ENCODE measurements at places on chromosomes 2 and 18. TPM values are rescaled to one million over a fixed set of nuclear protein-coding genes. Genes with fewer than 3 reads are reported as not detected.
A peak's percentile ranks its signal among the peaks of the same experiment; 100 is the strongest.

The ERICH2 gene
- not detected for total RNA-seq

The CDK15 gene
- total RNA-seq = not detected

The HPCAL1 gene
- total RNA-seq = 82.6 TPM

The MAP3K19 gene
- not detected for total RNA-seq

The ABCG8 gene
- not detected for total RNA-seq

DNA sequence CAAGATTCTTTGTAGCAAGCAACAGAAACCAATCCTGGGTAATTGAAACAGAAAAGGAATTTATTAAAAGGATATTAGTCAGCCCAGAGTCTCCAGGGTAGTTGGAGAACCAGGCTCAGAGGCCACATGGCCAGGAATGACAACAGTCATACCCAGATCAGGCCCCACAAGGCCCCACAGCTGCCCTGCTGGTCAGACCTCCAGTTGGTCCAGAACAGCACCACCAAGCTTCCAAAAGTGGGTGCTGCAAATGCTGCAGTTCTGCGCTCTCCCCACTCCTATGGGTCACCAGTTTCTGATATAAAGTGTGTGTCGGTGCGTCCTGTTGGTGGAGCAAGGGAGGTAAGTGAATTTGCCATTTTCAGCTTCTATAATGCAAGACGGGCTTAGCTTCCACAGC, 29.9 kb downstream of the KLHL29 start:
- no peaks in the 10 kb centered on the region for H3K4me1 ChIP-seq
- DNase-seq = no peak
- no peaks in the 10 kb centered on the region for H3K27me3 ChIP-seq
- H3K27ac ChIP-seq = no peak overlapping the region

DNA sequence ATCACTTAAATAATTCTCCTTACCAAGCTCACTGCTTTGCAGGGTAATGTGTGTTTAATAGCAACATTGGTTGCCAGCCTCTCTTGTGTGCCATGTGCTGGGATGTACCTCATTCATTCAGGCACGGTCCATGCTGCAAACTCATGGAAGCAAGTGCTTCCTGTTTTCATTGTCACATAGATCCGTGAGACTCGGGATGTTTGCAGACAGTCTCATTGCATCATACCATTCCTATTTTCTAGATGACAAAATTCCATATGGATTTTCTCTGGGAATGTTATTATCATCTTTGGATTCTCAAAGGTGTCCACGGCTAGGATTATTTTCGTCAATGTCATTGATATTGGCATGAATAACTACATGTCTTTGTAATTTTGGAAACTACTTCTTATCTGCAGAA, 60.0 kb upstream of the HDAC4 start:
- no peaks in the 10 kb centered on the region for H3K4me1 ChIP-seq
- no peak for DNase-seq
- peaks cover 1% of the 10 kb centered on the region for H3K27me3 ChIP-seq
- no peak overlapping the region for H3K4me3 ChIP-seq

DNA sequence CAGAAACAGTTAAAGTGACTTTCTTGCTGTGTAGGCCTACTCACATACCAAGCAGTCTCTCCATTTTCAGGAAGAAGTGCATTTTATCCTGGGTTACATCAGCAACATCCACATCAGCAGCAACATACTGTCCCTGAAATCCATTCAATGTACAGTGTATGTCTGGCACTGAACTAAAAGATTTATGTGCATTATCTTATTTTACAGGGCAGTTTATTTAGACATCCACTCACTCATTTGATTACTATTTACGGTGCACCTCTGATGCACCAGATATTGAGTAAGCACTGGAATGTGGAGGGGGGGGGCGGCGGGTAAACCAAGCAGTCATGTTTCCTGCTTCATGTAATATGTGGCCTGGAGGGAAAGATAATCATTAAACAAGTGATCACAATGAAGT, 1128.2 kb downstream of the BCL11A start:
- no peaks in the 10 kb centered on the region for H3K4me1 ChIP-seq
- H3K27ac ChIP-seq = no peak overlapping the region
- no peaks in the 10 kb centered on the region for H3K36me3 ChIP-seq
- H3K4me3 ChIP-seq = no peak overlapping the region

DNA sequence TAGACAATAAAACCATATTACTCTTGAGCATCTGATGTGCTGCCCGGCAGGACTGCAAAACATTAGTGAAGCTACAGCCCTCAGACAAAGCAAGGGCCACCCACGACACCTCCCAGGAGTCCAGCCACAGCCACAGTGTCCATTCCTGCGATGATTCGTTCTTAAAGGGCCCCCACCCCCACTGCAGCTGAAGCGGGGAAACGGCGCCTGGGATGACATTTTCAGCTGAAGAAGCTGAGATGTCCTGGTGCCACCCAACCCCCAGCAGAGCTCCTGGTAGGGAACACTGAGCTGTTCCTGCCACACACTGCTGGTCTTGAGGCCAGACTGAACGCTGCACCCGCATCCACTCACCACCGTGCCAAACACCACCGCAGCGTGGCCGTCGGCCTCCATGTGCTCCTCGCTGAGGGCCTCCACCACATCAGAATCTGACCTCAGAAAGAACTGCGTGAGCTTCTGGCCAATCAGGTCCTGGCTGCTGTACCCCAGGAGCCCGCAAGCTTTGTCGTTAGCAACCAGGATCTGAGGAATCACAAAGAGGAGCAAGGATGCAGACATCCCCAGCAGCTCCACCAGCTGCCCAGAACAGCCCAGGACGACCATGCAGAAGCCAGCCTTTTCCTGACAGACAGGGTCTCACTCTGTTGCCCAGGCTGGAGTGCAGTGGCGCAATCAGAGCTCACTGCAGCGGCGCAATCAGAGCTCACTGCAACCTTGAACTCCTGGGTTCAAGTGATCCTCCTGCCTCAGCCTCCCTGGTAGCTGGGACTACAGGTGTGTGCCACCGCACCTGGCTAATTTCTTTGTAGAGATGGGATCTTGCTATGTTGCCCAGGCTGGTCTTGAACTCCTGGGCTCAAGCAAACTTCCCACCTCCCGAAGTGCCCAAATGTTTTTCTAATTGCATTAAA, 9.5 kb downstream of the PASK start:
- H3K36me3 ChIP-seq = peaks cover 39% of the 10 kb centered on the region
- H3K27me3 ChIP-seq = no peaks in the 10 kb centered on the region
- H3K4me3 ChIP-seq = no peak overlapping the region
- H3K4me1 ChIP-seq = no peaks in the 10 kb centered on the region

- peaks cover 6% of the 10 kb centered on the region for H3K4me1 ChIP-seq
- DNase-seq = no peak
- peaks cover 2% of the 10 kb centered on the region for H3K27me3 ChIP-seq
- H3K27ac ChIP-seq = no peak overlapping the region
Observed at GRCh38 chr2:109065391-109065734, 63.6 kb upstream of the SH3RF3 start.

DNA sequence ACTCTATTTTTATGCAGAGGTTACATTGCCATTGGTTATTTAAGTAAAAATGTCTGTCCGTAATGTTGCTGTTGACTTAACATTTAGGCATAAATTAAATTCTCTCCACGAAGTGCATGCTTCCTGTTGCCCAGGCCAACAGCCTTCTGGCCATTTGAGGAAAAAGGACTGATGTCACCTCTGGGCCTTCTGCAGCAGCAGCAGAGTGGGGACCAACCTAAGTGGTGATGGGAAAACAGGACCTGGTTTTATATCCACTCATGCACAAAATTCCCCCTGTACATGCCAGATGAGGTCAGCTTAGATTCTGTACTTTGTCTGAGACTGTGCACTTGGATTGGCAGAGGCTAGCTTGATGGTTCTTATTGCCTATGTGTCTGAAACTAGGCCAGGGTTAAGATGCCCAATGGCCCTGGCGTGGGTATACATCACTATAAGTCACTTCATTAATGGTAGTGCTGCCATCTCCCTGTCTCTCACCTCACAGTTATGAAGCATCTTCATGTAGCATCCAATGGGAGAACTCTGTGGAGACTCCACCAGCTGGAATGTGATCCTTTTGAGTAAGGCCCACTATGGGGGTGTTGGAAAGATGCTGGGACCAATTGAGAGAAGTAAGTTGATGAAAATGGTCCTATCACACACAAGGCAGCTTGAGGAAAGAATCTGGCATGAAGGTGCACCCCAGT, 4.4 kb downstream of the ARHGAP25 start:
- no peak overlapping the region for H3K4me3 ChIP-seq
- peaks cover 59% of the 10 kb centered on the region for H3K36me3 ChIP-seq
- no peaks in the 10 kb centered on the region for H3K27me3 ChIP-seq
- H3K27ac ChIP-seq = no peak overlapping the region

- H3K27me3 ChIP-seq = peaks cover 4% of the 10 kb centered on the region
- no peak for DNase-seq
- no peaks in the 10 kb centered on the region for H3K4me1 ChIP-seq
- no peaks in the 10 kb centered on the region for H3K36me3 ChIP-seq
- H3K4me3 ChIP-seq = no peak overlapping the region
- no peak overlapping the region for H3K27ac ChIP-seq
Observed at GRCh38 chr2:222218786-222219185, 80.0 kb downstream of the PAX3 start.

DNA sequence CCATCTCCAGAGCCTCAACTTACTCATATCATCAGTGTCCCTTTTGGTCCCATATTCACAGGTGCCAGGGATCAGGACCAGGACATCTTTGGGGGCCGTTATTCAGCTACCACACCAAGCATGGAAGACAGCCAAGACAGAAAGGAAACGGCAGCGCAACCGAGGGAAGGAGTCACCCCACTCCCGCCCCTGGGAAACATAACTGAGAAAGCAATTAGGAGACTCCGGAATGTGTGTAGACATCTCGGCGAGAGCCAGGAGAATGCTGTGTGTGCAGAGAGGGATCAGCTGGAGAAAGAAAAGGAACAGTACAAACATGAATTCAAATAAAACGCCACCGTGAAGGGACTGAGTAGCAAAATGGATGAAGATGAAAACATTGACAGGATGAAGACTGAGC, 13.4 kb upstream of the BOK start:
- H3K27ac ChIP-seq = no peak overlapping the region
- H3K4me3 ChIP-seq = no peak overlapping the region
- peaks cover 33% of the 10 kb centered on the region for H3K27me3 ChIP-seq
- no peaks in the 10 kb centered on the region for H3K36me3 ChIP-seq
- no peak for DNase-seq

- no peak overlapping the region for H3K4me3 ChIP-seq
- peak; percentile 5 for DNase-seq
- no peaks in the 10 kb centered on the region for H3K36me3 ChIP-seq
Observed at GRCh38 chr2:3625186-3625585, 30.3 kb downstream of the COLEC11 start.

GRCh38 chr2:9217838-9218770, 11.5 kb downstream of the ASAP2 start:
- H3K4me1 ChIP-seq = peaks cover 3% of the 10 kb centered on the region
- no peak for DNase-seq
- no peaks in the 10 kb centered on the region for H3K36me3 ChIP-seq
- no peak overlapping the region for H3K4me3 ChIP-seq
- no peak overlapping the region for H3K27ac ChIP-seq

DNA sequence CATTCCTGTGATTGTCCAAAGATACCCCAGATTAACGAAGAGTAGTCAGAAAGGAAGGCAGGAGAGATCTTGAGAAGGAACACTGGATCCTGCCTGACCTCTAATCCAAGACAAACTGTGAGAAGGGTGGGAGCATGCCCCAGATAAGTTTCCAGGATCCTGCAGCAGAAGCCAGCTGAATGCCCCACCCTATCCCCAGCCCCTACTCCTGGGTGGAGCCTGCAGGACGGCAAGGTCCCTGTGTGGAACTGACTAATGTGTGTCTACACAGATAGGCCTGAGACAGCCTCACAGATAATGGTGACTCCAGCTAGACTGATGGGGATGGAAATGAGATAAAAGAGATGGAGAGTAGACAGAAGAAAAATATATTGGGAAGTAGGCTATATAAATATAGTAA, 174.3 kb downstream of the PDE1A start:
- DNase-seq = no peak
- no peak overlapping the region for H3K27ac ChIP-seq
- no peaks in the 10 kb centered on the region for H3K27me3 ChIP-seq
- H3K4me1 ChIP-seq = no peaks in the 10 kb centered on the region

DNA sequence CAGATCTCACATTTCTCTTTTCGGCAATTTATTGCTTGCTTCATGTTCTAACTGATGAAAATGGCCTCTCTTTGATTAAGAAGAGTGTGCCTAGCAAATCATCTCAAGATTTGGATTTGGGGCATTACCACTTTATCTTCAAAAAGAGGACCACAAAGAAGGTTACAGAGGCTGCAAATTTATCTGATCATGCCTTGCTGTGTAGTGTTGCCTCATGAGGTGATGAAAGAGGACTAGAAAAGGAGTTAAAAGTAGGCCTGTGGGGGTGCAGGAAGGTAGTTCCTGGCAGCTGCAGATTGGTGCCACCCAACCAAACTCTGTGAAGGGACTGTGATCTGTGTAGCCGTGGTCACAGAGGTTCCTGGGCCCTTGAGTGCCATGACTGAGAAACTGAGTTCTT, 69.2 kb downstream of the PRELID3A start:
- H3K4me1 ChIP-seq = no peaks in the 10 kb centered on the region
- H3K27me3 ChIP-seq = no peaks in the 10 kb centered on the region
- DNase-seq = no peak
- H3K4me3 ChIP-seq = no peak overlapping the region
- H3K27ac ChIP-seq = no peak overlapping the region

- DNase-seq = no peak
- no peak overlapping the region for H3K27ac ChIP-seq
- H3K27me3 ChIP-seq = peaks cover 67% of the 10 kb centered on the region
- no peak overlapping the region for H3K4me3 ChIP-seq
- peaks cover 20% of the 10 kb centered on the region for H3K4me1 ChIP-seq
Observed at GRCh38 chr2:111042261-111042660, 78.5 kb upstream of the BCL2L11 start.

- peaks cover 4% of the 10 kb centered on the region for H3K27me3 ChIP-seq
- H3K4me1 ChIP-seq = no peaks in the 10 kb centered on the region
- no peak overlapping the region for H3K27ac ChIP-seq
- DNase-seq = no peak
- no peaks in the 10 kb centered on the region for H3K36me3 ChIP-seq
- H3K4me3 ChIP-seq = no peak overlapping the region
Observed at GRCh38 chr2:132420816-132421805, 4.5 kb downstream of the GPR39 start.

- peaks cover 93% of the 10 kb centered on the region for H3K4me1 ChIP-seq
Observed at GRCh38 chr2:224933431-224933830, 108.8 kb downstream of the DOCK10 start.

DNA sequence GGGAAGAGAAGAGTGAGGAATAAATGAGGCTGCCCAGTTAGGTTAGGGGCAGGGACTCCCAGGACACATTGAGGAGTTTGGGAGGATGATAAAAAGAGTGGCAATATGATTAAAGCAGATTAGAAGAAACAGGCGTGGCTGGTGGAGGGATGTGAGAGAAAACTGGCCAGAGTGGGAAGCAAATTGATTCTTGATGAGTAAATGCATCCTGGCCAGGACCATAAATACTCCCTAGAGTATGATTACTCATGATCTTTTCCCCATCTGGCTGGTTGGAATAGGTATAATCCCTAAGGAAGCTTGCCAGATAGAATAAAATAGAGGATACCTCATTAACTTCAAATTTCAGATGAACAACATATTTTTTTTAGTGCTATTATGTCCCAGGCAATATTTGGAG, 21.5 kb upstream of the DAW1 start:
- peaks cover 28% of the 10 kb centered on the region for H3K4me1 ChIP-seq
- no peaks in the 10 kb centered on the region for H3K27me3 ChIP-seq
- H3K36me3 ChIP-seq = no peaks in the 10 kb centered on the region

- H3K27me3 ChIP-seq = peaks cover 14% of the 10 kb centered on the region
- H3K4me1 ChIP-seq = no peaks in the 10 kb centered on the region
- H3K36me3 ChIP-seq = no peaks in the 10 kb centered on the region
- H3K27ac ChIP-seq = no peak overlapping the region
- DNase-seq = no peak
Observed at GRCh38 chr2:224210286-224211180, 171.4 kb upstream of the SERPINE2 start.

Data from activated CD4-positive, alpha-beta memory T cell treated with anti-CD3 and anti-CD28 coated beads for 36 hours (primary cell).